Mesothelial cell of epicardium (in vitro differentiated cells): ENCODE measurements at places on chromosomes 11 and 22.

DNA sequence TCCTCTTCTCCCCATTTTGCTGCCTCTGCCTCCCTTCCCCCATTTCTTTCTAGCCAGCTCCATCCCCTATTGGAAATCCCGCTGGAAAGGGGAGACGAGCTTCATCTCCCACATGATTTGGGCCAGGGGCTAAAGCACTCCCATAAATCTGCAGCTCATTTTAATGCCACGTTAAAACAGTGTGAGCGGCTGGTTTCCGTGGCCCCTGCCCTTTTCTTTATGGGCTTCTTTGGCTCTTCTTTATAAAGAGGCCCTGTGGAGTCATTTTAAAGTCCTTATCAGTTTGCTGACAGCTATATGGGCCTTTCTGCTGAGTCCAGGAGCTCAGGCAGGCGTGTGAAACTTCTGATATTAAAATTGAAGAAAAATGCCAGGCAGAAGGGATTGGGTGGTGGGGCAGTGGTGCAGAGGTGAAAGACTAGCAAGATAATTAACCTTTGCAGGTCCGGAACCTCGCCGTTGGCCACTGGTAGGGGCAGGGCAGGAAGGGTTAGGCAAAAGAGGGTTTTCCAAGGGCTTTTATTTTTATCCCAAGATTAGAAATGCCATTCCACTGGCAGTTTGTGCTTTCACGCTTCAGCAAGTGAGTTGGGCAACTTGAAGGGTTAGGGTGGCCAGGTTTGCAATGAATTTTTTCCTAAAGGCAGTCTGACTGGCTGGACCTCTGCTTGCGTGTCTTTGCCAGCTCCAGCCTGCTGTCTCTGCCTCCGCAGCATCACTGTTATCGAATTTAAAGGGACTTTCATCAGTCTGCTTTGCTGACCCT lies 44.3 kb downstream of the EXT2 start:
- peaks cover 31% of the 10 kb centered on the region for H3K4me1 ChIP-seq
- peaks cover 3% of the 10 kb centered on the region for H3K27me3 ChIP-seq
- DNase-seq = no peak
- peak overlapping the region; percentile 84 for H3K27ac ChIP-seq
- H3K4me3 ChIP-seq = no peak overlapping the region

GRCh38 chr11:16935518-16936302 lies 78.5 kb downstream of the PLEKHA7 start:
- H3K27ac ChIP-seq = no peak overlapping the region
- no peak for DNase-seq
- no peak overlapping the region for H3K4me3 ChIP-seq
- peaks cover 32% of the 10 kb centered on the region for H3K4me1 ChIP-seq

GRCh38 chr11:129373489-129373953 lies 2.1 kb upstream of the BARX2 start:
- H3K27ac ChIP-seq = peak overlapping the region; percentile 54
- H3K27me3 ChIP-seq = peaks cover 68% of the 10 kb centered on the region
- H3K36me3 ChIP-seq = no peaks in the 10 kb centered on the region
- H3K4me3 ChIP-seq = peak overlapping the region; percentile 79
- peaks cover 71% of the 10 kb centered on the region for H3K4me1 ChIP-seq
- no peak for DNase-seq

- DNase-seq = no peak
- H3K4me1 ChIP-seq = peaks cover 32% of the 10 kb centered on the region
- no peaks in the 10 kb centered on the region for H3K36me3 ChIP-seq
- H3K27ac ChIP-seq = no peak overlapping the region
Measured at GRCh38 chr11:2310073-2310785, 8.4 kb downstream of the TSPAN32 start.

GRCh38 chr11:34250211-34250610 lies 107.6 kb downstream of the ABTB2 start:
- H3K4me3 ChIP-seq = no peak overlapping the region
- H3K36me3 ChIP-seq = no peaks in the 10 kb centered on the region
- no peak for DNase-seq
- peaks cover 12% of the 10 kb centered on the region for H3K4me1 ChIP-seq

- peaks cover 24% of the 10 kb centered on the region for H3K4me1 ChIP-seq
- H3K4me3 ChIP-seq = no peak overlapping the region
- DNase-seq = no peak
- H3K36me3 ChIP-seq = peaks cover 14% of the 10 kb centered on the region
- no peak overlapping the region for H3K27ac ChIP-seq
- no peaks in the 10 kb centered on the region for H3K27me3 ChIP-seq
Measured at GRCh38 chr11:69654001-69654659, 13.2 kb downstream of the CCND1 start.

GRCh38 chr22:49826603-49827270 lies 936 bp downstream of the BRD1 start:
- H3K27me3 ChIP-seq = no peaks in the 10 kb centered on the region
- H3K4me3 ChIP-seq = peak overlapping the region; percentile 85
- DNase-seq = peak; percentile 67

- no peaks in the 10 kb centered on the region for H3K4me1 ChIP-seq
- H3K27ac ChIP-seq = no peak overlapping the region
- no peak overlapping the region for H3K4me3 ChIP-seq
- DNase-seq = no peak
- peaks cover 2% of the 10 kb centered on the region for H3K36me3 ChIP-seq
Measured at GRCh38 chr11:103055221-103055890, 36.6 kb downstream of the DCUN1D5 start.

- DNase-seq = no peak
- H3K4me1 ChIP-seq = no peaks in the 10 kb centered on the region
- no peak overlapping the region for H3K27ac ChIP-seq
- H3K27me3 ChIP-seq = no peaks in the 10 kb centered on the region
Measured at GRCh38 chr22:17597217-17597616, 31.3 kb downstream of the ATP6V1E1 start.

DNA sequence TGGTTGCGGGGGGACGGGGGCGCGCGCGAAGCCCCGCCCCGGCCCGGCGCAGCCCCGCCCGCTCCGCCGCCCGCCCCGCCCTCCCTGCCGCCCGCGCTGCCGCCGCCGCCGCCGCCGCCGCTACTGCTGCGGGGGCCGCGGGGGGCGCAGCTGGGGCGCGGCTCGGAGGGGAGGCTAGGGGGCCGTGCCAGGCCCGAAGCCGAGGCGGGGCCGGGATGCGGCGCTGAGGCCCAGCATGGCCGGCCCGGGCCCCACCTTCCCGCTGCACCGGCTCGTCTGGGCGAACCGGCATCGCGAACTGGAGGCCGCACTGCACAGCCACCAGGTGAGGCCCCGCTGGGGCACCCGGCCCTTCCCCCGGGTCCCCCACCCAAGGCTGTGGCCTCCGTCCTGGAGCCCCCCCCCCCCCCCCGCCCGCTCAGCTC lies at the start of gene ANKRD13D:
ANKRD13D (plus strand) TSS at position 78 of the 425 bp plus-strand sequence; CDS start at position 236, 158 bp downstream.
- H3K36me3 ChIP-seq = peaks cover 13% of the 10 kb centered on the region
- no peak for DNase-seq
- peak within 1 kb of the TSS; percentile 88 for H3K4me3 ChIP-seq
- peaks cover 25% of the 10 kb centered on the region for H3K4me1 ChIP-seq
- H3K27ac ChIP-seq = peak within 1 kb of the TSS; percentile 97

GRCh38 chr11:102914238-102915043 lies 39.7 kb upstream of the MMP12 start:
- no peaks in the 10 kb centered on the region for H3K36me3 ChIP-seq
- H3K4me1 ChIP-seq = peaks cover 11% of the 10 kb centered on the region
- H3K27me3 ChIP-seq = no peaks in the 10 kb centered on the region
- DNase-seq = no peak
- no peak overlapping the region for H3K27ac ChIP-seq

GRCh38 chr11:74449369-74449931 lies 17.9 kb downstream of the KCNE3 start:
- no peak overlapping the region for H3K27ac ChIP-seq

- H3K27ac ChIP-seq = no peak overlapping the region
- peaks cover 4% of the 10 kb centered on the region for H3K4me1 ChIP-seq
- DNase-seq = no peak
- no peak overlapping the region for H3K4me3 ChIP-seq
- no peaks in the 10 kb centered on the region for H3K36me3 ChIP-seq
Measured at GRCh38 chr22:45997077-45997776, 20.3 kb upstream of the WNT7B start.

DNA sequence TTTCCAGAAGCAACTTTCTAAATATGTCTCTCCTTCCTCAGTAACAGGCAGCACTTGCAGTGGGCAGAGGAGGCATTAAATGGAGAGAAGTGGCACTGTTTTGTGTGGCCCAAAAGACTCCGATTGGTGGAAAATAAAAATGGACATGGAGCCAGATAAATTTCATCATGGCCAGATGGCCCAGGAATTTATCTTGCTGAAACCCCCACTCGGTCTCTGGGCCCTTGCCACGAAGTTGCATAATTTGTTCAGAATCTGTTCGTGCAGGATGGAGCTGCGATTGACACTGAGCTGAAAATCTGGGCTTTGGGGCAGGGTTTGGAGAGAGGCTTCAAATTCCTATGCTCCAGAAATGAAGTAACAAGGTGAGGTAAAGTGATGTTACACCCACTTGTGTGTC lies 65.5 kb downstream of the C11orf91 start:
- H3K27ac ChIP-seq = no peak overlapping the region
- DNase-seq = no peak
- H3K36me3 ChIP-seq = no peaks in the 10 kb centered on the region
- no peak overlapping the region for H3K4me3 ChIP-seq

- peak overlapping the region; percentile 53 for H3K4me3 ChIP-seq
- peaks cover 6% of the 10 kb centered on the region for H3K27me3 ChIP-seq
- H3K27ac ChIP-seq = no peak overlapping the region
- peak; percentile 63 for DNase-seq
Measured at GRCh38 chr11:66386171-66387069, 14.9 kb upstream of the SLC29A2 start.

DNA sequence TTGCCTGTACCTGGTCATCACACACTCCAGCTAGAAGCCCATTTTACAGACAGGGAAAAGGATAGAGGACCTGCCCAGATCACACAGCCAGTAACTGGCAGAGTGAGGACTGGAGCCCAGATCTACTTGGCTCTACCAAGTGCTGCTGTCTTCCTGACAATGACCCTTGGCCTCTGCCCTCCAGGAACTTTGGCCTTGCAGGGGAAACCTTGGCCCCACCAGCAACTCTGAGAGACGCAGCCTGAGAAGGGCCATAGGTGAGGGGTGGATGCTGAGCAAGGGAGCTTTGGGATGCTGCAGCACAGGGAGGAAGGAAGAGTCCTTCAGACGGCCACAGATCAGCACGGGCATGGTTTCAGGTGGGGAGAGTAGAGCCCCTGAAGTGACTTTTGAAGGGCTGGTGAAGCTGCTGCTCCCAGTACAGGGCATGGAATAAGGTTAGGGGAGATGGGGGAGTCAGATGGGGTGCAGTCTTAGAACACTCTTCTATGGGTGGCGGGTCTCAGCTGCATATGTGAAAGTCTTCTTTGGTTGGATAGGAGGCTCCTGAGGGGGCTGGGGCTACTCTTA lies 2.0 kb upstream of the CAPN5 start:
- no peaks in the 10 kb centered on the region for H3K27me3 ChIP-seq
- H3K4me1 ChIP-seq = peaks cover 10% of the 10 kb centered on the region
- no peak overlapping the region for H3K4me3 ChIP-seq

DNA sequence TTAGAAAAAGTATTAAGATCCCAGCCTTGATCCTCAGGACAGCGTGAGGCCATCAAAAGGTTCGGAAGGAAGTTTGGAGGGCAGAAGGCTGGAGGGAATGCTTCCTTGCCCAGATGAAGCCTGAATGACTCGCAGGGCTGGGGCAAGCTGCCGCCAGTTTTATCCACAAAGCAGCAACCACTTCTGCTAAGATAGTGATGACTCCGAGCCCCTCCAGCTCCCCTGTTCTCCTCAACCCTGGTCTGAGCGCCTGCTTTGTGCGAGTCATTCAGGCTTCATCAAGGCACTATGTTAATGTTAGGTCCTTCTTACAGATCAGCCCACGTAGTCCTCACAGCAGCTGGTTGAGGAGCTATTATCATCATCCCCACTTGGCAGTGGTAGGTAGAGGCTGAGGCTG lies 158.8 kb downstream of the COMMD9 start:
- DNase-seq = no peak
- H3K4me1 ChIP-seq = peaks cover 26% of the 10 kb centered on the region
- H3K36me3 ChIP-seq = no peaks in the 10 kb centered on the region
- no peak overlapping the region for H3K27ac ChIP-seq

DNA sequence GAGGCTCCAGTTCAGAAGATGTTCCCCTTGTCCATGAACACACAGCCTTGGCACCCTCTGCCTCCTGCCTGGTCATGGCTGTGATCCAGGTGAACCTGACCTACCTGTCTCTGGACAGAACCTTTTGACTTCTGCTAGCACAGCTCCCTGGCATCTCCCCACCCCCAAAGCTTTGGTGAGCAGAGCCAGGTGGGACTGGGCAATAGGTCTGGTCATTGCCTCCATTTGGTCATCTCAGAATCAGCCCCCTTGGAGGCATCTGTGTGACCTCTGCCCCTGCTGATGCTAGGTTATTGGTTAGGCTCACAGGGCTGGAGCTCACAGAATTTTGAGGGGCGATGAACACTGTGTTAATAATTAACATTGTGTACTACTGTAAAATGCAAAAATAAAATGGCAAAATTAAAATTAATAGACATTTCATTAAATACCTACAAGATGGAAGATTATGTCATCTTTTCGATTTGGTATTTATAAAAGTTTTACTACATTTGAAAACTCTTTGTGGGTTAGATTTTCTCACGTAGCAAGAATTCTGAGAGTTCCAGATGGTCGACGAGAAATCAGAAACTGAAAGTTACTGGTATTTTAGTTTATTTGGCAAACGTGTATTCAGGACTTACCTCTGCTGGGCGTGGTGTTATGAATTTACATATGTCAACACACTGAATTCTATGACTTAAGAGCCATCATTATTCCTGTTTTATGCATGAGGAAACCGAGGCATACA lies 8.3 kb upstream of the KIAA0930 start:
- H3K4me1 ChIP-seq = peaks cover 10% of the 10 kb centered on the region
- no peak overlapping the region for H3K4me3 ChIP-seq
- DNase-seq = no peak

GRCh38 chr11:126113012-126113411 lies 50.3 kb upstream of the CDON start:
- no peaks in the 10 kb centered on the region for H3K36me3 ChIP-seq
- H3K27ac ChIP-seq = peak overlapping the region; percentile 86
- H3K27me3 ChIP-seq = no peaks in the 10 kb centered on the region
- H3K4me3 ChIP-seq = peak overlapping the region; percentile 13
- peaks cover 54% of the 10 kb centered on the region for H3K4me1 ChIP-seq
- DNase-seq = no peak

DNA sequence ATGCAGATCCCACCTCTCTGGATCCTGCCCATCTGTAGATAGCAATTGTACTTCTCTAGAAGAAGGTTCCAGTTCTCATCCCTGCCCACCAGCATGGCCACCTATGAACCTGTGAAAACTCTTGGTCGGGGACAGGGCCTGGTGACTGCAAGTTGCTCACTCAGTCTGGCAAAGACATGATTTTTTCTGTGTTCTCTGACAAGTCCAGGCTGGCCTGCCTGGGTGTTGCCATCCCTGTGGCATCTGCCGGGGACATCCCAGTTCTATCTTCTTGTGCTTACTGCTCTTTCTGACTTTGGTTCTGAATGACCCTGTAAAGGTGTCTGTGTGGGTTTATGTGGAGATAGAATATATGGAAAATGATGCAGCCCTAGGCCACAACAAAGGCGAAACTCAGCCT lies 545.8 kb downstream of the INSC start:
- no peak overlapping the region for H3K4me3 ChIP-seq
- no peaks in the 10 kb centered on the region for H3K36me3 ChIP-seq
- no peak overlapping the region for H3K27ac ChIP-seq
- H3K27me3 ChIP-seq = no peaks in the 10 kb centered on the region

DNA sequence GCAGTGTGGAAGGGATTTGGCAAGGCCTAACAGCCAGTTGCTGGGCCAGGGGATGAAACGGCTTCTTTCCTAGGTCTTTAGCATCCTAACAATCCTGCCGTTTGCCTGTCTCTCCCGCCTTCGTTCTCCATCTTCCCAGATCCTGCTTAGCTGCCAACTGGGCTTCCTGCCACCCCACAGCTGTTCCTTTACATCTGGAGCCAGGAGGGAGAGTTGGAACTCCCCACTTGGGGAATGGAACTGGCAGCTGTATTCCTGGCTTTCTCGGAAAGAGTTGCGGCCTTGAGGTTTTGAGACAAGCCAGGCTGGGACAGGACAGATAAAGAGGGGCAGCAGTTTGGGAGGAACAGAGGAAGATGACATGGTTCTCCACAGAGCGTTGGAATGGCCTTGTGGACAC lies 59.6 kb downstream of the ST3GAL4 start:
- no peaks in the 10 kb centered on the region for H3K27me3 ChIP-seq
- peaks cover 6% of the 10 kb centered on the region for H3K4me1 ChIP-seq
- DNase-seq = peak; percentile 52
